ENCODE measurements at places on chromosomes 5 and 9.

- no peak for DNase-seq
Measured at GRCh38 chr9:137465000-137465719, 6.0 kb upstream of the NSMF start.

GRCh38 chr9:4299005-4299795 is 668 bp downstream of the GLIS3 start:
- DNase-seq: peak; percentile 32

GRCh38 chr5:157067005-157067404 is 8.1 kb upstream of the HAVCR1 start:
- no peak for DNase-seq

GRCh38 chr5:157971571-157972216 is 112.7 kb upstream of the CLINT1 start:
- DNase-seq: no peak
